ENCODE measurements at places on chromosomes 5 and 9.

GRCh38 chr5:171794470-171794960 lies 8.9 kb downstream of the SMIM23 start:
- DNase-seq: no peak

GRCh38 chr5:151647320-151647861 lies 39.3 kb downstream of the SPARC start:
- DNase-seq: no peak

- no peak for DNase-seq
Measured at GRCh38 chr9:116975126-116975525, 288.0 kb downstream of the TRIM32 start.

DNA sequence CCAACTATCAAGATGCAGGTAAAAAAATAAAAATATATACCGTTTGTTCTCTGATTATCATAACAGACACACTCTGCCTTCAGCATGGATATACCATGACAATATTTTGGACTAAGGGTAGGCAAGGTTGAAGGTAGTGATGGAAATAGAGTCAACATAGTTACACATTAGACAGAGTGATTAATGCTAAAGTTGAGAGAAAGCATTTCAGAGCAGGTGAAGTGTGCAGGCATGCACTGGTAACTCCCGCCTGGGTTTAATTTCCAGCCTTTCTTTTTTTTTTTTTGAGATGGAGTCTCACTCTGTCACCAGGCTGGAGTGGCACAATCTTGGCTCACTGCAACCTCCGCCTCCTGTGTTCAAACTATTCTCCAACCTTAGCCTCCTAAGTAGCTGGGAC lies 458.5 kb downstream of the TLR4 start:
- DNase-seq: no peak

DNA sequence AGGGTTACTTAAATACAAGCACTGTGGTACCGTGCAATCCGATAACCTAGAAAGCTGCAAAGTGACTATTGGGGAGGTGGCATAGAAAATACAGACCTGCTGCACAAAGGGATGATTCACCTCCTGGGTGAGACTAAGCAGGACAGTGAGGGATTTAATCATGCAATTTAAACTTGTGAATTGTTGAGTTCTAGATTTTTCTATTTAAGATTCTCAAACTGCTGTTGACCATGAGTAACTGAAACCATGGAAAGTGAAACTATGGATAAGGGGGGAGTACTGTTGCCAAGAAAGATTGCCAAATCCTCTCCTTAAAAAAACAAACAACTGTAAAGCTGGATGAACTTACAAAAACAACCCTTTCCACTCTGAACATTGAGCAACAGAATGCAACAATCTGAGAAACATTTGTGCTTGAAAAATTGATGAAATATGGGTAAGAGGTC lies 61.5 kb upstream of the NUDT12 start:
- DNase-seq: no peak

DNA sequence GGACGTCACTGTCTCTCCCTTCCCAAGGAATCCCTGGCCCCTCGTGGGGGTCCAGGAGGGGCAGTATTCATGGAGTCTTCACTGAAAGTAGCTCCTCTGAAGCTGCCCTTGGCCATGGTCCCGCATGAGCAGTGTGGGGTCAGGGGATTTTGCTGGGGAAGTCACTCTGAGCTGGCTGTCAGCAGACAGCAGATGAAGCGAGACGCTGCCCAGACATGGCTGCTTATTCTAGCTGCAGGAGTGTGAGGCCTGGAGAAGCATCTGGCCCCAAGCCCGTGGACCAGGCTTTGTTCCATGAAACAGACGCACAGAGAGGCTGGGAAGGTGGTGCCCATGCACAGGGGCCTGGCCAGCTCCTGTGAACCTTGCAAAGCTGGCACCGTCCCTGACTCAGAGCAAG lies 21.5 kb upstream of the ASS1 start:
- DNase-seq: no peak

DNA sequence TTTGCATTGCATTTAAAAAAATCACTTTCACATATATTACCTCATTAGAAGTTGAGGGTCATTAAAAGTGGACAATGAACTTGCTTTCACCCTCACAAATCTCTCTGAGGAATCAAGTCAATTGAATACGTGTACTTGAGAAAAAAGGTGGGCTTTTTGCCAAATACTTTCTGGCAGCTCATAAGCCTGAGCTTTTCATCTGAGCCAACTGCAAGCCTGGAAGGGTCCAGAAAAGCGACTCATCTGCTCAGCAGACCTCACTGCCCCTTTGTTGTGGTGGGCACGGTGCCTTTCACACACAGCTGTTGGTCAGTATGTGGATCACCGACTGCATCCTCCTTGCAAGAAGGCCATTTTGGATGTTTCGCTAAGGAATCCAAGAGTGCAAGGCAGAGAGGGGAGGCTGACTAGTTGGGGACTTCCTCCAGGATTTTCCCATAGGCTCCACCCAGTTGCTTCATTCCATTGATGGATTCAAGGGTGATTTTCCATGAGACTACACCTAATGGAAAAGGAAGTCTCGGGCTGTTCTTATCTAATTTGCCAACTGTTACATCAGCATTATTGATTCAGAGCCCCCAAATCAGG lies 564.7 kb downstream of the PDE4D start:
- no peak for DNase-seq

DNA sequence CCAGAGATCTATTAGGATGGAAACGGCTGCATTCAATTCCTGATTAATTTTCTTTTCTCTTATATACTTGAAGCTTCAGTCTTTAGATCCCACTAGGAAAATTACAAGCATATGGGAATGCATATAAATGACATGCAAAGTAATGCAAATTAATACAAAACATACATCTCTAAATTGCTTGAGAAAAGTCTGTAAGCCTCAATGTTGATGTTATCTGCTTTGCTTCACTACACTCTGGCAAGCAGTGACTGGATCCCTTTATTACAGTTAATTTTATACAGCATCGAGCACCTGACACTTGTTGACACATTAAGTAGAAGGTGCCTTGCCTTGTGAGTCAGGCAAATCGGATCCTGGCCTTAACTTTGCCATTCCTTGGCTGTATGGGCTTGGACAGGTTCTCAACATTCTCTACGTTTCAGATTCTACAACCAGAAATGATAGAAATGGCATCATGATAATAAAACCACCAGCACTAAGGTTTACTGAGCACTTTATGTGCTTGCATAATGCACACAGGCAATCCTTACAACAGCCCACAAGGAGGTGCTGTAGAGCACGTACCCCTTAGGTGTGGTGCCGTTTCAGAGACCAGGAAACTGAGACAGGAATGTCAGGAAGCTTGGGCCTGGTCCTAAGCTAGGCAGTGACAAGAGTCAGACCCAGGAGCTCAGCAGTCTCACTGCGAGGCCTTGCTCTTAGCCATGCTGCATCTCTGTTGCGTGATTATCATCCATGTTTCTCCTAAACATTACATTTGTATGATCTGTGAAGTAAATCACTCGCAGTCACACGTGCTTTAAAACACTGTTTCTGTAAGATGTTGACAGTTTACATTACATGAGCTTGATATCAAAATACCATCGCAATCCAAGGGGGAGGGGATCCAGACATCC lies 2.7 kb downstream of the GCNT4 start:
- peak; percentile 55 for DNase-seq

DNA sequence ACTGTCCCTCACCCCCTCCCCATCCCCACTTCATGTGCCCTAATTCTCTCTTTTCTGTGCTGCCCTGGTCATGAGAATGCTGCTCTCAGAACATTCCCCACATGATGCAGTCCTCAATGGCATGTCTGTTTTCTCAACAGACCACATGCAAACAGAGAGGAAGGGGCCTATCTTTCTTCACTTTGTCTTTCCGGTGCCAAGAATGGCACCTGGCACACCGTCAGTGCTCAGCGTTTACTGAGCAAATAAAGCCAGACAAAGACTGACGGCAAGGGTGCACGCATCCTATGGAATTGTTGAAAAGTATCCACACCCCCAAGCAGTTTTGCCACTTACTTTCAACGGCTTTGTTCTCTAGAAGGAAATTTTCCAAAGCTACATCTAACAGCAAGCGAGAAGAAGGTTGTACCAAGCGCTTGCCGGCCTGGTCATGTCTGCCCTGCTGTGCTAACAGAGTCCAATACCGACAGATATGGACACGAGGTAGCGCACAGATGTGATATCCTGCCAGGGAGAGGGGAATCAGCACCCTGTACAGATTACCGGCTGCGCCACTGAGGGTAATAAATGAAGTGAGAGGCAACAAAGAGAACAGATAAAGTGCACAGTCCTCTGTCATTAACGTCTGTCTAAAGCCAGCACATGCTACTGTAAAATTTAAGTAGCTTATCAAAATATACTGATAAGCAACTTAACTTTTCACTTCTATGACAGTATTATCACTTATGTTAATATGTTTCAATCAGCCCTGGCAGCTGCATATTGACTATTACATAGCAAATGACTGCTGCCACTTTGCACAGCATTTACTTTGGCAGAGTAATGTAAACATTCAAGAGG lies 251.7 kb downstream of the DENND1A start:
- no peak for DNase-seq

GRCh38 chr9:14770592-14770991 lies 48.1 kb upstream of the CER1 start:
- DNase-seq: no peak
